ENCODE measurements at places on chromosomes 16 and 17.

DNA sequence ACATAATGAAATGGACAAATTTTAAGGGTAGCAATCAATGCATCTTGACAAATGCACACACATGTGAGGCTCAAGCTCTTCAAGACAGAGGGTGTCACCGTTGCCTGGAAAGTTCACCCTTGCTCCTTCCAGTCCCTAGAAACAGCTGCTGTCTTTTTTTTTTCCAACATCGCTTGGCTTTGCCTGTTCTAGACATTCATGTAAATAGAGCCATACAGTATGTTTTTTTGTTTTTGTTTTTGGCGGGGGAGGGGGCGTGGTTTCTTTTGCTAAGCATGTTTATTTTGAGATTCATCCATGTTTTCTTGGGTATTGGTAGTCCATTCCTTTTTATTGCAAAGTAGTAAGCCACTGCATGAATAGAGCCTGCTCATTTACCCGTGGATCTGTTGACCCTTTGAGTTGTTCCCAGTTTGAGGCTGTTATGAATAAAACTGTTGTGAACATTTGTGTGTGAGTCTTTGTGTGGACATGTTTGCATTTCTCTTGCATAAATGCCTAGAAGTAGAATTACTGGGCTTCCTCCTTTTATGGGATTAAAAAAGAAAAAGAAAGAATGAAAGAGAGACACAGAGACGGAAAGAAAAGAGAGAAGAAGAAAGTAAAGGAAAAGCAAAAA is 78.4 kb downstream of the NT5M start:
- no peak for DNase-seq

GRCh38 chr17:2794111-2794803 is 2.0 kb upstream of the RAP1GAP2 start:
- no peak for DNase-seq

DNA sequence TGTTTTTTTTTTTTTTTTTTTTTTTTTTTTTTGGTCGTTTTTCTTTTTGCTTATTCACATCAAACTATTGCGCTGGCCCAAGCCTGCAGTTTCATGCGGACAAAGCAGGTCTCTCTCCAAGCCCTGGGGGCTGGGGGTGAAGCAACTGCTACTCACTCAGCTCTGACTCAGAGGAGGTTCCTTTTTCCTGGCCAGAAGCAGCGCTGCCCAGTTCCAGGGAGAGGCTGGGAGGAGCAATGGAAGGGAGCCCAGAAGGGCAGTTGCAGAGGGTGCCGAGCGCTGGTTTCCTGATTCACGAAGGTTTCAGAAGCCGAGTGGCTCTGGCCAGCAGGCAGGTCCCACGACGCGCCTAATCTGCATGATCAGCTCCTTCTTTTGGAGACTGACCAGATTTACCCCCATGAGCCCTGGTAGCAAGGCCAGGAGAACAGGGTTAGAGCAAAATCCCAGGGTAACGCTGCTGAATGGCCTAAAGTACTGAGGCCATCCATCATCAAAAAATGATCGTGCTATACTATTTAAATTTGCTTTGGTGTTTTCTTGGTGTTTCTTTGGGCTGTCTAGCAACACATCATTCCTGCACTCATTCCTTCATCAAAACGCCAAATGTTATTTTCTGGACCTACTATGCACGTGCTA is 144.7 kb upstream of the SOX9 start:
- peak; percentile 67 for DNase-seq

DNA sequence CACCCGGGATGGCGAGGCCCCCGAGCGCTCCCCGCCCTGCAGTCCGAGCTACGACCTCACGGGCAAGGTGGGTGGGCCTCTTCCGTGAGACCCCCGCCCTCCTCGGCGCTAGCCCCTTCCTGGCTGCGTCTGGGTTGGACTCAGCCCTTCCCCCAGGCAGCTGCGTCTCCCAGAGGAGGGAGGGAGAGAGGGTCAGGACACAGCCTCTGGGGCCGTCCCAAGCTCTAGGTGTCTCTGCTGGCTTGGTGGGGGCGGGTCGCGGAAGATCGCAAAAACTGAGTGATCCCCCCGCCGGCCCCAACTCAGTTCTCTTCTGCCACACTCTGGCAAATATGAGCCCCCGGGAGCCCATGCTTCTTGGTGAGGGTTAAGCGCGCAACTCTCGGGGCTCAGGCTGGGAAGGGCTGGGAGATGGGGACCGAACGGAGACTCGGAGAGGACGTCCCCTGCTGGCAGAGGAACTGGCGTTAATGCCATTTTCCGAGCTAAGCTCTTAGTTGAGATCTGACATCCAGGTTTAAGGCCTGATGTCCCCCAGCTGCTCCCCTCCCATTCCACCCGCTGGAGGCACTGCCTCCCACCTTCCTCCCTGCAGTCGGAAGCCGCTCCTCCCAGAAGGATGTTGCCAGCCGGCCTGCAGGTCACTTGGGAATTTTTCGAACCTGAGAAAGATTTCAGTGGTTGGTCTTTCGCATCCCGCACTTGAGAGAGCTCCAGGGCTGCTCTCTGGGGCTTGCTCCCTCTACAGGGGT is 419 bp downstream of the RAB37 start:
- peak; percentile 96 for DNase-seq

DNA sequence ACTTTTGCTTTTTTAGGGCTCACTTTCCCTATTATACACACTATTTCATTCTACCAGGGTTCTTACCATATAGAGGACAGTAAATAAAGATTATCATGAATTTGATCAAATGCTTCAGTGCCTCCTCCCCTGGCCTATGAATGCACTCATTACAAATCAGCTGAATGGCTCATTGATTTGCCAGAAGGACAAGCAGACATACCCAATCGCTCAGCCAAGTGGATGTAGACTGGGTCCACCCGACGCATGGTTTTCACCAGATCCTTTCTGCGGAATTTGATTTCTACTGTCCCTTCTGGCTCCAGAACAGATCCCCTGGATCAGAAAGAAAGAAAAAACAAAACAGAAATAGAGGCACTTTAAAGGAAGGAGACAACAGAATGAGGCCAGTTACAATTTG is 162.6 kb downstream of the AATF start:
- DNase-seq = no peak

Measured in mesendoderm (in vitro differentiated cells).